ENCODE measurements at places on chromosomes 7 and 10.

GRCh38 chr7:86932038-86932512, 127.4 kb downstream of the ELAPOR2 start:
- peak; percentile 75 for DNase-seq

DNA sequence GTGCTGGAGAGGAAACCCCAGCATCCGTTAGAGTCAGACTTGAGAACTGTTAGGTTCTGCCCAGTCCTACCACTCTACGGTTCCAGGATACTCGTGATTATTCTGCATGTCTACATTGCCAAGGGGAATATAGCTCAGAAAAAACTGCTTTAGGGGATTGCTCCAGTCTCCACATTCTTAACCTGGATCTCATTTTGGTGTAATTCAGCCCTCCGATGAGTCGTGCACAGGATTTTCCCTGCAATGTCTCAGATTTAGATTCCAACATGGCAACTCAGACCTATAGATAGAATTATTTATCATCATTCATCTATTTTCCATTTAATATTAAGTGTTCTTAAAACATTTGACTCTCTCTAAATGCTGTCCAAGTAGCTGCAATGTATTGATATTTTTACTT, 121.1 kb upstream of the ZEB1 start:
- no peak for DNase-seq

DNA sequence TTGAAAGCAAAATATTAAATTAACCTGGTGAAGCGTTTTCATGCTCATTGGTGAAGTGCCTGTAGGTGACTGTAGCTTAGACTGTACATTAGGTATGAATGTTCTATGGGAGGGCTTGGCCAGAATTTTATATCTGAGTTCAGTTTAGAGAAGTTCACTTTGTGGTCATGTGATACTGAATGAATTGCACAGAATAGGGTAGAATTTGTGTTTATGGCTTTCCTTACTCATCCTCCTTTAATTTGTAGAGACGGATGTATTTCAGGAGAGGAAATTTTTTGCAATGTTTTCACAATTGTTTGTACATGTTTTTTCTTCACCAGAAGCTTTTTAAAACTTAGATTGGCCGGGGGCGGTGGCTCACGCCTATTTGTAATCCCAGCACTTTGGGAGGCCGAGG, 32.3 kb downstream of the REEP3 start:
- peak; percentile 44 for DNase-seq

DNA sequence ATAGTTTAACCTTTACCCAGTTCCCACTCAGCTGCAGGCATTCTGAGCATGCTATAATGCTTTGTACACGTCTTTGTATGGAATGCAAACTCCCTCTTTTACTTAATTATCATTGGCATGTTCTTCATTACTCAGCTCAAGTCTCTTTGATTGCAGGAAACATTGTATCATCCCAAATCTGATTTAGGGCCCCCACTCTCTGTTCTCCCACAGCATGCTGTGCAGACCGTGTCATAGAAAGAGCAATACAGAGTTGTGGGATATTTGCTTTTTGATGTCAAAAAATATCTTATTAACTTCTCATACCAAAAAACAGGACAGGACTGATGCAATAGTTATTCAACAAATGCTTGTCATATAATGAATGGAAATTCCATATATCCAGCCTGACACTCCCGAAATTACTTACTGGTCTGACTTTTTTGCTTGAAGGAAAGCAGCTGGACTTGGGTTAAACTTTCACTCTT, 1081.5 kb upstream of the C7orf33 start:
- peak; percentile 10 for DNase-seq

DNA sequence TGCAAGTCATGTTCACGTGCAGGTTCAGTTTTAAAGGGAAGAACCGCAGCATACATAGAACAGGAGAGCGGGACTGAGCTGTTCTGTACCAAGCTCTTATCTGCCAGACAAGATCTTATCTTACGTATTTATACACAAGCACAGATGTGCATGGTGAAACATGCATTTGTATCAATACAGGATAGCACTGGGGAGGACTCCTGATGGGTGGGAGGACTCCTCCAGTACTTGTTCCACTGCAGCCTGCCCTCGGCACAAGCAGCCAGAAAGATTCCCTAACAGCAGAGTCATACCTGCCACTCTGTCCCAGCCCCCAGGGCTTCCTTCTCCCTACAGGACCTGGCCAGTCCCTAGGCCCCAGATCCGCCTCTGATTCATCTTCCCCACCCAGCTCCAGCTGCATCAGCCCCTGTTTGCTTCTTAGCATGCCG, 13.2 kb upstream of the PRKCQ start:
- DNase-seq = no peak

DNA sequence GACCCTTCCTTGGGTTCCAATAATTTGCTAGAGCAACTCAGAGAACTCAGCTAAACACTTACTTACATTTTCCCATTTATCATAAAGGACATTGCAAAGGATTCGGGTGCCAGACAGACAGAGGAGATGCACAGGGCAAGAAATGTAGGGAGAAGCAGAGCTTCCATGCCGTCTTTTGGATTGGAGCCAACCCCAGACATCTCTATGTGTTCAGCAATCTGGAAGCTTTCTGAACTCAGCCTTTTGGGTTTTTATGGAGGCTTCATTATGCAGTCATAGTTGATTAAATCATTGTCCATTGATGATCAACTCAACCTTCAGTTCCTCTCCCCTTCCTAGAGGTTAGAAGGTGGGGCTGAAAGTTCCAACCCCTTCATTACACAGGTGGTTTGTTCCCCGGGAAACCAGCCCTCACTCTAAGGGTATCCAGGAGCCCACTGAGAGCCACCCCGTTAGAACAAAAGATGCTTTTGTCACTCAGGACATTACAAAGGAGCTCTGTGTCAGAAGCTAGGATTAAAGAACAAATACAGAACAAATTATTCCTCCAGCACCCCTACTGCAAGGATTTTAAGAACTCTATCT, 211.9 kb upstream of the VSTM2A start:
- no peak for DNase-seq

DNA sequence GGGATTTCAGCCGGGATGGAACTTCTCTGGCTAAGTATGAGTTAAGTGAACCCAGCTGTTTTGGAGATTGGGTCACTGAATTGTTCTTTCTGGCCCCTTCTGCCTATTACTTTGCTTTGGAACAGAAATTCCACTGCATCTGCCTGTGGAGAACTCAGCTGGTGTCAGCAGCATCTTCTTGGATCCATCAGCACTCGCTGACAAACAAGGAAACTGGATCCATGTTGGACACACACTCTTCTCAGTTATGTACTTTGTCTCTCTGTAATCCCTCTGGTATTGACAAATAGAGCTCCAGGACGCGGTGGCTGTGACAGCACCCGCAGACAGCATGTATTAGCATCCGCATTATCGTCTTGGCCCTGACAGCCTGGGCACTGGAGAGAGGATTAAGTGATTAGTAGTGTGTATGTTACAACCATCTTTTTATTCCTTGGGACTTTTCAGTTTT, 73.0 kb upstream of the BMPER start:
- no peak for DNase-seq

DNA sequence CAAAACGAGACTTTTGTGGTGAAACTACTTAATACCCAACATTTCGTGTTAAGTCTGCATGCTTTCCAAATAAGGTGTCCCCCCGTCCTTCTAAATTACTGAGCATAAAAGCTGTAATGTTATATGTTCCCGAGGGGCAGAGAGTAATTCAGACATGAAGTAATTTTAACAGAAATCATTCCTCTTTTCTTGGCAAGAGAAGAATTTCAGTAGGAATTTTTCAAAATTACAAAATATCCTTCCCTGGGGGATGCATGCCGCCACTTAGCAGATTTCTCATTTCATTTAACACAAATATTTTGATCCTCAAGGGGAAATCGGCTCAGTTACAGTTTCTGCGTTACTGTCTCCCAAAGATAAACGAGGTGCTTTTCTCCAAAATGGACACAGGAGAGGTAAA, 213.2 kb upstream of the RHOBTB1 start:
- peak; percentile 21 for DNase-seq
